NCI-H446 treated with DMSO at 0.1 percent for 48 hours (cell line): ENCODE measurements at places on chromosomes 6 and 20.

- DNase-seq: no peak
Measured at GRCh38 chr6:120876931-120877330, 457.3 kb downstream of the TBC1D32 start.

GRCh38 chr20:15619341-15619740 is 953.9 kb downstream of the KIF16B start:
- DNase-seq: no peak

DNA sequence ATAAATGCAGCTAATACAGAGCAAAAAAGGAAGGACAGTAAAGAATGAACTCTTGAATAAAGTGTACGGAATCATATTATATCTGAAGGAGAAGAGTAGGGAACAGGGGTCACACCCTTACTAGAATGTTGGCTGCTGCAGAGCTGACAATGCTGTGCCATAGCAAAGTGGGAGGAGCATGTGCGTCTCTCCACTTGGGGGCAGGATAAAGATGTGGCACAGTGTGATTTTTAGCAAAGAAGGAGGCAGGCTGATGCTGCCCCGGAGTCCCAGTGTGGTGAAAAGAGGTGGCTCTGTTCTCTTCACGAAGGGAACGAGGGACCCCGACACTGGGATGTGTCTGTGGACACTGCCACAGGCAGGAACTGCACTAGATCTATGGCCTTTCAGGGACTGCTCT is 67.5 kb downstream of the INSM1 start:
- no peak for DNase-seq

GRCh38 chr6:29816030-29816429 is 11.6 kb upstream of the HLA-G start:
- no peak for DNase-seq

DNA sequence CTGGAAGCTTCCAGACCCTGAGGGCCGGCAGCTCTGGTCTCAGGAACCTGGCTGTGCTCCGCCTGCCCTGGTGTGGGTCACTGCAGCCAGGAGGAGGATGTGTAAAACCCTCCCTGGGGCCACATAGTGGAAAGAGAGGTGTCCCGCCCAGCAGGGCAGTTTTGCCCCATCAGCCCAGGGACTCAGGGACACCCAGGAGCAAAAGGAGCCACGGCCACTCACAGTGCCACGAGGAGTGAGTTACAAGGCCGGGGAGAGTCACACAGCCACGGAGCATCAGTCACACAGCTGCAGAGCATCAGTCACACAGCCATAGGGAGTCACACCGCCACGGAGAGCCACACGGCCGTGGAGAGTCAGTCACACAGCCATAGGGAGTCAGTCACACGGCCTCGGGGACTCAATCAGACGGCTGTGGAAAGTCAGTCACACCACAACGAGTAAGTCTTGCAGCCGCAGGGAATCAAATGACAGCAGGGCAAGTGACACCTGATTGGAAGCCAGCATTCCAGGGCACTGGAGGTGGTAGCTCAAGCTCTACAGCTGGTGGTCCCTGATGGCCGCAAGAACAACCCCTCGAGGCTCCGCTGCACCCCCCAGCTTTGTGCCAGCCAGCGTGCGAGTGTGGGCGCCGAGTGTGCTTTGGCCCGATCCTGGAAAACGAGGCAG is 60.9 kb downstream of the DLL1 start:
- no peak for DNase-seq

- DNase-seq: no peak
Measured at GRCh38 chr20:12019715-12020114, 102.0 kb downstream of the BTBD3 start.

GRCh38 chr6:27617046-27617687 is 144.3 kb upstream of the ZNF184 start:
- no peak for DNase-seq

- no peak for DNase-seq
Measured at GRCh38 chr6:36133912-36134311, 3.6 kb downstream of the MAPK13 start.

- no peak for DNase-seq
Measured at GRCh38 chr6:156840136-156840535, 63.0 kb downstream of the ARID1B start.

GRCh38 chr6:33609528-33609927 is 11.6 kb upstream of the ITPR3 start:
- no peak for DNase-seq

GRCh38 chr6:106966229-106966628 is 8.3 kb downstream of the CD24 start:
- DNase-seq: no peak

GRCh38 chr6:403659-404655 is 12.4 kb downstream of the IRF4 start:
- no peak for DNase-seq

DNA sequence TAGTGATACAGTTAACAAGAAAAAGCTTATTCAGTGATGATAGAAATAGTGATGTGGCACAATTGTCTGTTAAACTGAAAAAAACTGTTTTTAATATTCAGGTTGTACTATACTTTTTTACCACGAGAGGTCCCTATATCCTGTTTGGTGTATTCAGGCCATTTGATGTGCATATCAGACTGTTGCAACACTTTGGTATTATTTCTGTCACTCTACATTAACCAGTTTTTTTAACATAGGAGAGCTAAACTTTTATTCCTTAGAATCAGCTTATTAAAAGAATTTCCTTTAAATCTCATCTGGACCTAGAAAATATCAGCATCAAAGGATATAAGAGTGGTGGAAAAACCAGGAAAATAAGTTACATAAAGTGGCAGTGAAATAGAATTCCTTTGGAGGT is 36.8 kb downstream of the TSPYL4 start:
- no peak for DNase-seq

DNA sequence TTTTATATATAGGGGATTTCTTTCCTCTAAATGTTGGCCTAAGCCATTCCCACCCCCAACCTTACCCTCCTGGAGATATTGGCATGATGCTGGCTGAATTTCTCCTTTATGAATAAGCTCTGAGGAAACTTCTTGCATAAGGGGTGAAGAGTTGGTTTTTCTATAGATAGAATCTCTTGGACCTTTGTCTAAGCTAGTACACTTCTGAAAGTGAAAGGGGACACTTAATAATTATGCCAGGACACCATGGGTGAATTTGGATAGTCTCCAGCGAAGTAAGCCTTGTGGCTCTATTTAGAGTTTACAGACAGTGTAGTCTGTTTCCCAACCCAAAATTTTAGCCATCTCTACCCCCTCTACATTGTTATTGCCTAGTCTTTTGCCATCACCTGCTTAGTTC is 27.1 kb upstream of the FABP7 start:
- DNase-seq: no peak

GRCh38 chr20:63771046-63771707 is 31.6 kb downstream of the SLC2A4RG start:
- no peak for DNase-seq
